ENCODE measurements at places on chromosomes 5 and 9.
A peak's percentile ranks its signal among the peaks of the same experiment; 100 is the strongest.

DNA sequence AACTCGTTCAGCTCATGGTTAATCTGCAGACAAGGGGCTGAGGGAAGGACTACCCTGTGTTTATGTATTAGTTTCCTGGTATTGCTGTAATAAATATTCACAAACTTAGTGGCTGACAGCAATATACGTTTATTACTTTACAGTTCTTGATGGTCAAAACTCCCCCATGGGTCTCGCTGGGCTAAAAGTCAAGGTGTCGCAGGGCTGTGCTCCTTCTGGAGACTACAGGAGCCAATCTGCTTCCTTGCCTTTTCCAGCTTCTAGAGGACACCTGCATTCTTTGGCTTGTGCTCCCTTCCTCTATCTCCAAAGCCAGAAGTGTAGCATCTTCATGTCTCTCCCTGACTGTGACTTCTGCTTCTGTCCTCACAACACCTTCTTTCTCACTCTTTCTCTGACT is 653.8 kb upstream of the RIOK2 start:
- DNase-seq: no peak

GRCh38 chr9:126696401-126697145 is 82.8 kb downstream of the LMX1B start:
- DNase-seq: no peak

- no peak for DNase-seq
Observed at GRCh38 chr5:167160388-167160787, 1131.1 kb upstream of the WWC1 start.

DNA sequence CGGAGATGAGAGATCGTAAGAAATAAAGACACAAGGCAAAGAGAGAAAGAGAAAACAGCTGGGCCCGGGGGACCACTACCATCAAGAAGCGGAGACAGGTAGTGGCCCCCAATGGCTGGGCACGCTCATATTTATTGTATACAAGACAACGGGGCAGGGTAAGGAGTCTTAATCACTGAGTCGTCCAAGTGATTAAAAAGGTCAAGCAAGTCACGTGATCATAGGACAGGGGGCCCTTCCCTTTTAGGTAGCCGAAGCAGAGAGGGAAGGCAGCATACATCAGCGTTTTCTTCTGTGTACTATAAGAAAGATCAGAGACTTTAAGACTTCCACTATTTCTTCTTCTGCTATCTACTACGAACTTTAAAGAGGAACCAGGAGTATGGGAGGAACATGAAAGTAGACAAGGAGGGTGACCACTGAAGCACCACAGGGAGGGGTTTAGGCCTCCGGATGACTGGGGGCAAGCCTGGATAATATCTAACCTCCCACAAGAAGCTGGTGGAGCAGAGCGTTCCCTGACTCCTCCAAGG is 24.6 kb upstream of the QSOX2 start:
- DNase-seq: no peak

DNA sequence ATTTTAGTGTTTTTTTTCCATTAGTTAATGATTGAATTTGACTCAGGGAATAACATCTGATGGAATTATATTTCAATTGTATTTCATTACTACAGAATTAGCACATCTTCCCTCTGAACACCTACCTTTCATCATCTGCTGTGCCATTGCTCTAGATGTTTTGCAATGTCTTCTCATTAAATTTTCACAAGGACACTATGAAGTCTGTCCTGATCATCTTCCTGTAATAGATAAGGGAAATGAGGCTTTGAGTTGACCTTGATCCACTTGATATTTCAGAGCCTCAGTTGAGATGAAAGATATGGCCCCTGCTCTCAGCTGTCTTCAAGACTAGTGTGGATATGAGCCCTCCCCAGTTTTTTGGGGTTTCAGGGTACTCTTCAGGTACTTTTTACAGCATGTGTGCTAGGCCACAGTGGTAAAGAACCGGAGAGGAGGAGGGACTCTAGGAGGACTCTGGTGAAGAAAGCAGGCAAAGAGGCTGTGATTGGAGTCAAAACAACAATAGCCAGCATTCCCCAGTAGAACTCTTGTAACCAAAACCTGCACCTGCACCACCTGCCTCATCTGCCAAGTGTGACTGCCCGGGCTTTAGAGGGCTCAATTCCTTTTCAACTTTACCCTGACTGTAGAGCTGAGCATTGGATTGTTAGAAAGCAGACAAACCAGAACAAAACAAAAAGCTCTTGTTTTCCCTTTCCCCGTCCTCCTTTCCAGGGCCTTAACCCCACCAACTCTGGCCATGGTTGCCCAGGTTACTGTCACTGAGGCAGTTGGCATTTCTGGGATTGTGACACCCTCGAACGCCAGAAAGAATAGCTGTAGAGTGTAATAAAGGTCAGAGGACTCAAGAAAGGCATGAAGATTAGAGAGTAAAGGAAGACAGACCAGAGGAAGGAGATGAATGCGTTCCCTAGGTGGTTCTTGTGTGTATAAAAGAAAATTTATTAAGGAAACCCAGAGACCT is 56.3 kb downstream of the ERAP1 start:
- no peak for DNase-seq

DNA sequence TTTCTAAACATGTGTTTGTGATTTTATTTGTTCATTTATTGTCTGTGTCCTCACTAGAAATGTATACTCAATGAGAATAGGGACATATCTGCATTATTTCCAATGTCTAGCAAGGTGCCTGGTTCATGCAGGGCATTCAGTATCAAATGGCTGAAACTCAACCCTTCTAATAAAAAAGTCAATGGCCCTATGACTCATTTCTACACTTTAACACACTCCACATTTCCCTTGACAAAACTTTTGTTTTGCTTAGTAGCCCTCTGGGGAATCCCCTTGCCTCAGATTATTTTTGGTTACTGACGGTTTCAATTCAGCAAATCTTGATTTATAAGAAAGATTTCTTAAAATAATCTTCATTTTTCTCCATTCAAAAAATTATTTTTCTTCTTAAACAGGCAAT is 206.0 kb upstream of the DMRTA1 start:
- no peak for DNase-seq

DNA sequence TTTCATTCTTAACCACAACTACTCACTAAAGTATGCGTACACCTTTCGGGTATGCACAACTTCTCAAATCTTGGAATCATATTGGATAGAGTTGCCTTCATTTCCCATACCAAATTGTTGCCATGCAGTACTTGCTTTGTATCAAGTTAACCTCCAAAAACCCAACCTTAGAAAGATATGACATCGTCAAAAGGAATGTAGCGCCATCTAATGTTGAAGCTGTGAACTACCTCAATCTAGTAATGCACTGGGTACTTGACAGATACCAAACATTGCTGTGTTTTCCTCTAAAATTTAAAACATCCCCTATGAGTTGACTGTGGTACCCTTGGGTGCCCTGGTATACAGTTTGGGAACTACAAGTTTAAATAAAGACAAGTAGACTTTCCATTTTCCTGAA is 318.4 kb downstream of the ARL15 start:
- no peak for DNase-seq

GRCh38 chr9:101586651-101587050 is 8.1 kb downstream of the PPP3R2 start:
- no peak for DNase-seq

DNA sequence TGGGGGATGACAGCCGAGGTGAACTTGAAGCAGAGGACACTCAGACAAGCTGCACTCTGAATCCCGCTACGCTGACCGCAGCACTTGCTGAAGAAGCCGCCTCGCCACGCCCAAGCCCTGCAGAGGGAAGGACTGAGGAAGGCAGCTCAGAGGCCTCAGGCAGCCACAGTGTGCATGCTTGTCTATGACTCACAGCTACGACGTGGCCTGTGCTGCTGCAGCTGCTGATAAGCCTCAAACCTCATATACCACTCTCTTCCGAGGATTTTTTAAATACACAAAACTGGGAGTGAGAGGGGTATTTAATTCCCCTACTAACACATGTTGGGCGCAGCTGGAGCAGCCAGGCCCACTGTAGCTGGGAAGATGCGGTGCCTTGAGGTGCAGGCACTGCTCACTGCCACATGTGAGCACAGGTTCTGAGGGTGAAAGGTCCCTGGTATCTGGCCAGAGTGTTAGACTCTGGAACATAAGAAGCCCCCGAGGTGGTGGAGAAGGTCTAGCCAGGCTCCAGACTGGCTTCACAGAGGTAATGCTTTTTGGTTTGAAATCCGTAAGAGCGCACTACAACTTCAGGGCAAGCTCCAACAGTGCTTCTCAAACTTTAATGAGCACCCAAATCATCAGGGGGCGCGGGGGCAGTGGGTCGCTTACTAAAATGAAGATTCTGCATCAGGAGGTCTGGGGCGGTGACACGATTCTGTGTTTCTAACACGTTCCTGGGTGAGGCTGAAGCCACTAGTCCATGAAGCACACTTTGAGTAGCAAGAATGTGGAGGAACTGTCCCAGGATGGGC is 196.8 kb downstream of the AUH start:
- DNase-seq: peak; percentile 60

DNA sequence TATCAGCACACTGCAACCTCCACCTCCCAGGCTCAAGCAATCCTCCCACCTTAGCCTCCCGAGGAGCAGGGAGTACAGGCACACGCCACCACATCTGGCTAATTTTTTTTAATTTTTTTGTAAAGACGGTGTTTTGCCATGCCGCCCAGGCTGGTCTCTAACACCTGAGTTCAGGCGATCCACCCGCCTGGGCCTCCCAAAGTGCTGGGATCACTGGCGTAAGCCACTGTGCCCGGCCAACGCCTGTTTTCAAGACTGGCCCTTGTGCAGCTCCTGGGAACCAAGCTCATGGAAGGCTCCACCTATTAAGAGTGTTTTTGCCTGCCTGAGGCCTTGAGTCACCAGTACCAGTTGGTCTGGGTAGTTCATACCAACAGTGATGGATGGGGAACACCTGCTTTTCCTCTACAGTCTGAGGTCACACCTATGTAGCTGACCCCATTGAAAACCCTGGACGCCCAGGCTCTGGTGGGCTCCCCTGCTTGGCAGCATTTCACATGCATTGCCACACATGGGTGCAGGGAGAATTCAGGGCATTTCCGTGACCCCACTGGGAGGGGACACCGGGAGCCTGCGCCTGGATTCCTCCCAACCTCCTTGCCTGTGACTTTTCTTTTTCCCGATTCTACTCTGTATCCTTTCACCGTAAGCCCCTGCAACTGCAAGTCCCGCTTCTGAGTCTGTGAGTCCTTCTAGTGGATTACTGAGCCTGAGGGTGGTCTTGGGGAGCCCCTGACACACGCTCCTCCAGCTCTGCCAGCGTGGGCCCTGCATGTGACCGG is 63.5 kb downstream of the ZNF354C start:
- peak; percentile 50 for DNase-seq

- no peak for DNase-seq
Observed at GRCh38 chr9:16304301-16304700, 566.2 kb downstream of the BNC2 start.

DNA sequence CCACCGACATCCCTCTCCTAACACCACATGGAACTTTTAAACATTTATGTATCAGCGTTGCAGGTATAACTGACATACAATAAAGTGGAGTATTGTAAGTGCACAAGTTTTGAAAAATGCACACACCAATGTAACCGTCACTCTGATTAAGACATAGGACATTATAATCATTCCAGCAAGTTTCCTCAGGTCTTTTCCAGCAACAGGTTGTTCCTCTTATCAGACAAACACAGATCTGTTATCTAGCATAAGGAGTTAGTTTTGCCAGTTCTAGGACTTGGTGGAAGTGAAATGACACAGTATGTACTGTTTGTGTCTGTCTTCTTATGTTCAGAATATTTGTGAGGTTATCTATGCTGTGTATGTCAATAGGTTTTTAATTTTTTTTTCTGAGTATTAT is 69.5 kb upstream of the TRPC7 start:
- no peak for DNase-seq

- DNase-seq: peak; percentile 72
Observed at GRCh38 chr5:142685418-142686209, at the start of gene FGF1. FGF1 (minus strand) TSS chr5:142686090; CDS start chr5:142614127, 71,963 bp downstream.

GRCh38 chr9:136059321-136059791 is 35.7 kb downstream of the NACC2 start:
- no peak for DNase-seq

DNA sequence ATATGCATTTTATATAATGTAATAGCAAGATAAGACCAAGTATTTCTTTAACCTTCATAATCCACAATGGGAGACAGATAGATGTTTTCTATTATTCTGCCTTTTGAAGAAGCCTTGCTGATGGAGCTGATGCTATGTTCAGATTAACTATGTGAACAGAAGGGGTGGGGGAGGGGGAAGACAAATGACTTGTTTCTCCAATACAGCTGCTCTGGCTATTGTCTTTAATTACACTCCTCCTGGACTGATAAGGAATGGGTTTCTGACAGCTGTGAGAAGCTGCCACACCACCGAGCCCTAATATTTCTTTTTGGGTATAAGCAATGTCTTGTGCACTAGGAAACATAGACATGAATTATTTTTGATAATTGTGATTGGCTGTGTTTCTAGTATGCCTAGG is 62.0 kb downstream of the CAVIN4 start:
- DNase-seq: no peak

DNA sequence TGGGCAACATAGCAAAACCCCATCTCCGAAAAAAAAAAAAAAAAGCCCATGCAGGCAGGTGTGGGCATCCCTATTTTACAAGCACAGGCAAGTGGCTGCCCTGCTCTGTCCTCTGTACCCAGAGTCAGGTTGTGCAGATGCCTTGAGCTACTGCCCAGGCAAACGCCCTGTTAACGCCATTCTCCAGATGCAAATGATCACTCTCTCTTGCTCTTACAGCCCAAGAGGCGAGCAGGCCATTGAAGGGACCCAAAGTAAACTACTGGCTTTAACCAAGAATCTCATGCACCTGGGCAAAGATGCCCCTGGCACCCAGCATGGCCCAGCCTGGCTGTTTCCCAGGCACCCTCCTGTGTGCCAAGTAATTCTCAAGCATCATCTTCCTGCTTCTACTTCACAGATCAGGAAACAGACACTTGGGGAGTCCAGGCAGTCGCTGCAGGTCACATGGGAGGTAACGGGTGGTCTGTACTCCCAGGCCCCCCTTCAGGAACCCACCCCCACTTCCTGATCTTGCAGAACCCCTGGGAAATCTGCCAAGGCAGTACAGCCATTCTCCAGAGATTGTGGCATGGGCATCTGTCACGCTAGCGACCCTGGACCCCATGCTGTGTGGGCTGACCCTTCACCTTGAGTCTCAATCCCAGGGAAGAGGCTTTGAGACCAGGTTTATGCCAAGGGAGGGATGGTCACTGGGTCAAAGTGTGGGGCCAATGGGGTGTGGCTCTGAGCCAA is 14.2 kb downstream of the EEIG1 start:
- no peak for DNase-seq

DNA sequence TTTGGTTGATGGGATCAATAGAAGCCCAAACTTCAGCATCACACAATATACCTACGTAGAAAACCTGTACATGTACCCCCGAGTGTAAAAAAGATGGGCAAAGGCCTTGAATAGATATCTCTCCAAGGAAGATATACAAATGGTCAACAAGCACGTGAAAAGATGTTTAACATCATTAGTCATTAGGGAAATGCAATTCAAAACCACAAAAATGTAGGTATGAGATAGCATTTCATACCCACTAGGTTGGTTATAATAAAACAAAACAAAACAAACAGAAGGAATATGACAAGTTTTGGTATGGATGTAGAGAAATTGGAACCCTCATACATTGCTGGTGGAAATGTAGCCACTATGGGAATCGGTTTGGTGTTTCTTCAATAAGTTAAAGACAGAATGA is 33.1 kb upstream of the PPARGC1B start:
- DNase-seq: no peak
